Fibroblast of the conjunctiva (primary cell): ENCODE measurements at places on chromosomes 1 and 21.

GRCh38 chr1:188122646-188123045 is 1293.9 kb downstream of the PLA2G4A start:
- DNase-seq: no peak

DNA sequence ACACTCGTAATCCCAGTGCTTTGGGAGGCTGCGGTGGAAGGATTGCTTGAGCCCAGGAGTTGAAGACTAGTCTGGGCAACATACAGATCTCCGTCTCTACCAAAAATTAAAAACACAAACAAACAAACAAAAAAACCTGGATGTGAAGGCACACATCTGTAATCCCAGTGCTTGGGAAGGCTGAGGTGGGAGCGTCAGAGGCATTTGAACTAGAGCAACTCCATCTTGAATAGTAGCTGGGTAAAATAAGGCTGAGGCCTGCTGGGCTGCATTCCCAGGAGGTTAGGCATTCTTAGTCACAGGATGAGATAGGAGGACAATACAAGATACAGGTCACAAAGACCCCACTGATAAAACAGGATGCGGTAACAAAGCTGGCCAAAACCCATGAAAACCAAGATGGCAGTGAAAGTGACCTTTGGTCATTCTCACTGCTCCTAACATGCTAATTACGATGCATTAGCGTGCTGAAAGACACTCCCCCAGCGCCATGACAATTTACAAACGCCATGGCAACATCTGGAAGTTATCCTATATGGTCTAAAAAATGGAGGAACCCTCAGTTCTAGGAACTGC is 33.2 kb upstream of the RD3 start:
- DNase-seq: no peak

- DNase-seq: no peak
Measured at GRCh38 chr1:58310469-58310868, 236.1 kb downstream of the OMA1 start.

DNA sequence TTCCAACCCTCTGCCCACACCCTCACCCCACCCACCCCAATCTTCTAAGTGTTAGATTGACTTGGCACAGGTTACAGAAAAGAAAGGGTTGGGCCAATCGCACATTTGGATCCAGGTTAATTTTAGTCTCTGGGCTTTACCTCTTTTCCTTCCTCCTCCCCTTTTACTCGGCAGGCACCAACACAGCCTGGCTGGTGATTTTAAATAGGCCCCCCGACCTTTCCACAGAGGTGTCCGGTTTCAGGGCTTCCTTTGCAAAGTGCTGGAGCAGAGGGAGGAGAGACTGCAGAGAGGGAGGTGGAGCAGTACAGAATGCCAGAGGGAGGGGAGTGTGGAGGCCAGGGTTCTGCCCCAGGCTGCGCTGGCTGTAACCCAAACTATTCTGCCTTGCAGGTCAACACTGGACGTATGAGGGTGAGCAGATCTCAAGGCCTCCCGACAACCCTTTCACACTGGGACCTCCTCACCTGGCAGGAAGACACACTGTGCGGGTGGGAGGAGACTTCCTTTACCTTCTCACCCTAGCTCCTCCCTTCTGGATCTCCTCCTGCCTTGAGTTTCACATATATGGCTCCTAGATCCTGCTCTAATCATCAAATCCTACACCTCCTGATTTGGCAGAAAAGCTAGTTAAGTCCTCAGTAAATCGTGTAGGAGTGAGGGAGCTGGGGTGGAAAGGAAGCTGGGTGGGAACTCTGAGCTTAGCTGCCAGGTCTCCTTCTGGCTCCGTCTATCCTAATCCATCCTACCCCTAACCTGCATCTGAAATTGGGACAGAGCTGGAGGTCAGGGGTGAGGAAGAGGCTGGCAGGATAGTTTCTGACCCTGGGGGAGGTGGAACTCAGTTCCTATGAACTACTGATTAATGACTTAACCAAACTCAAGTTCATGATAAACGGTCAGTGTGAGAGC is 2.4 kb downstream of the CA14 start:
- no peak for DNase-seq

GRCh38 chr1:177710696-177711620 is 258.9 kb downstream of the SEC16B start:
- DNase-seq: no peak
